ENCODE measurements at places on chromosomes 6 and 20. TPM values are rescaled to one million over a fixed set of nuclear protein-coding genes. Genes with fewer than 3 reads are reported as not detected.

Gene MAS1
- total RNA-seq = not detected

Gene ZKSCAN8
- 19.2 TPM for total RNA-seq

Gene BPIFB2
- not detected for total RNA-seq

Gene DDX43
- 2.7 TPM for total RNA-seq

Gene ESR1
- 8.2 TPM for total RNA-seq

Gene LHFPL5
- total RNA-seq = not detected

Gene BIRC7
- total RNA-seq = not detected

Gene TREM1
- 0.66 TPM for total RNA-seq

Gene GSTA2
- not detected for total RNA-seq

Gene PPP1R16B
- total RNA-seq = 5.3 TPM

Gene ASIP
- total RNA-seq = not detected

Gene RNF182
- 1.8 TPM for total RNA-seq

Gene UNC5CL
- 0.12 TPM for total RNA-seq

Gene RAD21L1
- not detected for total RNA-seq

Gene PHACTR1
- total RNA-seq = 1.4 TPM

Gene CPNE5
- total RNA-seq = under 0.01 TPM

Gene AVP
- not detected for total RNA-seq

Gene NEURL2
- 6.1 TPM for total RNA-seq

Gene CST2
- not detected for total RNA-seq

Gene TRIM31
- total RNA-seq = not detected

Gene PRICKLE4
- not detected for total RNA-seq

Gene SLPI
- not detected for total RNA-seq

Gene ID1
- 36.1 TPM for total RNA-seq

Gene VSX1
- not detected for total RNA-seq

Gene NT5DC1
- 6.2 TPM for total RNA-seq

Gene OR10C1
- not detected for total RNA-seq

Gene GPLD1
- total RNA-seq = 0.87 TPM

Gene PRR18
- total RNA-seq = not detected

Gene C6orf58
- total RNA-seq = not detected

Gene SNX3
- total RNA-seq = 252 TPM

Gene RAB44
- not detected for total RNA-seq

Gene CLVS2
- 0.12 TPM for total RNA-seq

Gene ZC2HC1B
- total RNA-seq = not detected

Gene BMP6
- 3.7 TPM for total RNA-seq

Gene OOEP
- not detected for total RNA-seq

Gene GTSF1L
- not detected for total RNA-seq

Gene MDFI
- 1.2 TPM for total RNA-seq

Gene MCM3
- total RNA-seq = 164 TPM

Gene PGBD1
- 9.5 TPM for total RNA-seq

Gene HLA-F
- 1.4 TPM for total RNA-seq

Gene TNFAIP3
- total RNA-seq = 6.7 TPM

Gene FRK
- total RNA-seq = 0.33 TPM

Gene DCDC2
- total RNA-seq = 6.1 TPM

Gene TMEM151B
- total RNA-seq = not detected

Gene YWHAB
- total RNA-seq = 103 TPM

Gene LCA5
- total RNA-seq = 6.7 TPM

Gene BCAS1
- total RNA-seq = 0.11 TPM

Gene HSPA12B
- total RNA-seq = 0.12 TPM

Gene NECAB3
- total RNA-seq = 29.9 TPM

Gene HLA-G
- total RNA-seq = not detected

Gene NFYA
- 20.6 TPM for total RNA-seq

All from uterine smooth muscle cell (primary cell).